Coronary artery (tissue), 2 donors: ENCODE measurements at places on chromosomes 4 and X.

- no peak for DNase-seq
These were observed 487.7 kb upstream of the INTU start for GRCh38 chr4:127145006-127145540.

DNA sequence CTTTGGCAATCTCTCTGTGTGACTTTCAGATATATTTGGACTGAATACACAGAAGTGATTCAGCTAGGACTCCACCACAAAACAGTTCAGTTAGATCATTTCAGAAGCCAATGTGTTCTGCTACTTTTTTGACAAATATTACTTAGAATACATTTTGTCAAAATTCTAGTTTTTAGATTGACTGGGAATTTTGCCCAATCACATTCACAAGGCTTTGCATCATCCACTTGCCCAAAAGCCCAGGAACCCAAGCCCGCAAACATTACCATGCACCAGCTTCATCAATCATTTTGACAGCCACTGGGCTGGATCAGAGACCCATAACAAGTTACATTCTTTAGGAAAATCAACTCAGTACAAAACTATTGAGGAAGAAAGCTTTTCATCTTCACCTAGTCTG is 256.6 kb upstream of the NDST3 start:
- no peak for DNase-seq

DNA sequence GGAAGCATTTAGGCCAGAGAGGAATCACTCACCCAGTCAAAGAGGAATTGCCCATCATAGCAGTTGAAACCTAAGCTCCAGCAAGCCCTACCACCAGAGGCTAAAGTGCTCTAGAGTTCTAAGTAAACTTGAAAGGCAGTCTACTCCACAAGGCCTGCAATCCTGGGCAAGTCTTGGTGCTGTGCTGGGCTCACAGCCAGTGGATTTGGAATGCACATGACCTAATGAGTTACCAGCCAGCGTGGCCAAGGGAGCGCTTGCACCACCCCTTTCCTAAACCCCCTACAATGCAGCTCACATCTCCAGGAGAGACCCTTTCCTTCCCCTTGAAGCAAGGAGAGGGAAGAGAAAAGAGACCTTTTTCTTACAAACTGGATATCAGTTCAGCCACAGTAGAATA is 445.7 kb downstream of the GASK1B start:
- DNase-seq: no peak

DNA sequence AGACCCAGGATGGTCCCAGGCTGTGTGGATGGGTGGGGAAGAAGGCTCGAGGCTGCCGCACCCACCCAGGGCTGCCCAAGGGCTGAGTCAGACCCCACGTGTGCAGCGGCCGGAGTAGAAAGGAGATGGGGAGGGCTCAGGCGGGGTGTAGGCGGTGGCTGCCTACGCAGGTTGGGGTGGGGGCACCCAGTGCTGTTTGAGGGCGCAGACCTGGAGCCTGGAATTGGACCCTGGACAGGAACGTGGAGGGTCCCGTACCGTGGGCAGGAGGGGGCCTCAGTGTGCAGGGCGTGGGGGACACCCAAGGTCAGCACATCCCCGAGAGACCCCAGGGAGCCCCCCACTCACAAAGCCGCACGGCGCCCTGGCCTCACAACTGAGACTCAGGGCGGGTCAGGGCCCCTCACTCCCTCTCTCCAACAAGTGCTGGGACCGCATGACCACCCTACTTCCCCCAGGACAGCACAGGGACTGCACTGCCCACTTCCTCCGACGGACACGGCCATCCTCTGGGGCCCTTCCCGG is 79.9 kb downstream of the FAM53A start:
- no peak for DNase-seq

DNA sequence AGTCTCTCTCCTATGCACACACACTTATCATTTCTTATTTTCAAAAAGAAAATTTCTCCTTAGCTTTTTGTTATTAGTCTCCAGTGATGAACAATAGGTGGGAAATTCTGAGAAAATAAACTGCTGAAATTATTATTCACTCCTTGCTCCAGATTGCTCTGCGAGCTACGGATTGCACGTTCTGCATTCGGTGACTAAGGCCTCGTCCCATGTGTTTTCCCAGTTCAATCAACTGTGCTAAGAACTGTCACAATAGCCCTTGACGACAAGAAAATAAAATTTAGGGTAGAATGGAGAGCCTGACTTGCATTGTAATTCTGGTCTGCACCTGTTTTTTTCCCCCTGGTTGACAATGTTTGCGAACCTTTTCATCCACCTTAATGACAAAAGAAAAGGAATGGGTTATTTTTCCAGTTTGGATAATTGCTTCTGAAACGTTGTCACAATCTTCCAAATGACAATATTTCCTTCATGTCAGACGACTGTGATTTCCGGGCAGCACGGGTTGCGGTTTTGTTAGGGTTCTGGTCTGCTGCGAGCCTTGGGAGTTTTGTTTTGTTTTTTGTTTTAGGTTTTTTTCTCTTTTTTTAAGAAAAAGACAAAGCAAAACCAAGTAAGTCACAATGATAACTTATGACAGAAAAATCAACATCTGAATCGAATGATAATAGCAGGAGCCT is 124.5 kb upstream of the NOCT start:
- DNase-seq: no peak

GRCh38 chr4:123593655-123594054 is 197.1 kb downstream of the SPRY1 start:
- no peak for DNase-seq

- DNase-seq: no peak
These were observed 114.4 kb downstream of the AASDH start for GRCh38 chr4:56272927-56273326.

DNA sequence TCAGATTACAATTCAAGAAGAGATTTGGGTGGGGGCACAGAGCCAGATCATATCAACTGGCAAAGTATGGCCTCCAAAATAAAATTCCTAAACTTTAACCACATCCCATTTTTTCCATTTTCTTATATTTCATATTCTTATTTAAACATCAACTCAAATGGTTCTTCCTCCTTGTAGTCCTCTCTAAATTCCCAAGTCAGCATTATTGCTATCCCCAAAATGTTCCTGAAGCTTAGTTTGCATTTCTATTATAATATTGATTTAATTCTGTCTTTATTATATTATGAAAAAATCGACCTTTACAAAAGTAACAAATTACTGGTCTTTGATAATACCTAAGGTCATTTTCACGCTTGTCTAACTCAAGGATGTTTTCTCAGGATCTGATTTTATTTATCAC is 67.5 kb downstream of the NPY1R start:
- DNase-seq: no peak

- no peak for DNase-seq
These were observed 106.0 kb upstream of the GRXCR1 start for GRCh38 chr4:42786350-42787078.

DNA sequence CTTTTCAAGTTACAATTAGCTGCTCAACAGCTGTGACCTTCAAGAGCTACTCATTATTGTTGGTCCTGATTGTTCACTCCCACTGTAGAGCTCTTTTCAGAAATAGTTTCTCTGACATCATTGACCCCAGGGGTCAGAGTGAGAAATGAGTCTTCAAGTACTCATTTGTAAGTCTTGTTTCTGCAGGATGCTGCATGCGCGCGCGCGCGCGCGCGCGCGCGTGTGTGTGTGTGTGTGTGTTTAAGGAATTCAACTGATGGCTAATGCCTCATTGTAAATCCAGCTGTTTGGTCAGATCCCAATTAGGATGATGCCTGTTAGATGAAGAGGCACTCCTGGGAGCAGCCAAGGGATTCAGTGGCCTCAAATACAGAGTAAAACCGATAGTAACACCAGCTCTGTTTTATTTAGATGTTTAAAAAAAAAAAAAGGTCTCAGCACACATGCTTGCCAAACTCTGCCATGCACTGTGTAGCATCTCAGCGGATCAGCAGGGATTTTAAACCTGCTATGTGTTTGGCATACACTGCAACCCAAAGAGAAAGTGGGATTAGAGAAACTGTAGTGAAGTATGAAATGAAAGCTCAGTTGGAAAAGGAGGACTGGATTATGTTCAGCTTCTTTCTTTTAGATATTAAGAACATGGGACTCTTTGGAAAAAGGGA is 332.3 kb downstream of the ADGRL3 start:
- no peak for DNase-seq

GRCh38 chr4:94466923-94467322 is 15.2 kb downstream of the PDLIM5 start:
- no peak for DNase-seq

DNA sequence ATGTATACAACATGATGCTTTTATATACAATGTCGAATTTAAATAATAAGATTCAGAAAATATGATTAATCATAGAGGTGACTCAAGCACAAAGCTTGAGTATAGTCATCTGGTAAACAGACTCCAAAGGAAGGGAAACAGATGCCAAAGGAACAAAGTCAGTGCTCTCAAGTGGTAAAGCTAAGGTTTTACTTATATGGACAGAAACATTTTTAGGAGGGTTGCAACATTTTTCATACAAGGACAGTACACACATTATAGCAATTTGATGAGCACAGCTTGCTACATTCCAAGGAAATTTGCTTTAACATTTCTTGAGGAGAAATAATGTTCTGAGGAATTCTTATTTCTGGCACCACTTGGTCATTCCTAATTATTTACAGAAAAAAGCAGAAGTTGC is 333.4 kb upstream of the AADAT start:
- DNase-seq: no peak

DNA sequence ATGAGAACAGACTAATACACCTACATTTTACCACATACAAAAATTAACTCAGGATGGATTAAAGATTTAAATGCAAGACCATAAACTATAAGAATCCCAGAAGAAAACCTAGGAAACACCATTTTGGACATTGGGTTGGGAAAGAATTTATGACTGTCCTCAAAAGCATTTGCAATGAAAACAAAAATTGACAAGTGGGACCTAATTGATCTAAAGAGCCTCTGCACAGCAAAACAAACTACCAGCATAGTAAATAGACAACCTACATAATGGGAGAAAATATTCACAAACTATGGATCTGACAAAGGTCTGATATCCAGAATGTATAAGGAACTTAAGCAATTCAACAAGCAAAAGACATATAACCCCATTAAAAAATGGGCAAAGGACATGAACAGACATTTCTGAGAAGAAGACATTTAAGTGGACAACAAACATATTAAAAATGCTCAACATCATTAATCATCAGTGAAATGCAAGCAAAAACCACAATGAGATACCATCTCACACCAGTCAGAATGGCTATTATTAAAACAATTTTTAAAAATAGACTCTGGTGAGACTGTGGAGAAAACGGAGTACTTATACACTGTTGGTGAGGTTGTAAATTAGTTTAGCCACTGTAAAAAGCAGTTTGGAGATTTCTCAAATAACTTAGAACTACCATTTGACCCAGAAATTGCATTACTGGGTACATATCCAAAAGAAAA is 221.7 kb upstream of the DIPK2B start:
- DNase-seq: no peak

DNA sequence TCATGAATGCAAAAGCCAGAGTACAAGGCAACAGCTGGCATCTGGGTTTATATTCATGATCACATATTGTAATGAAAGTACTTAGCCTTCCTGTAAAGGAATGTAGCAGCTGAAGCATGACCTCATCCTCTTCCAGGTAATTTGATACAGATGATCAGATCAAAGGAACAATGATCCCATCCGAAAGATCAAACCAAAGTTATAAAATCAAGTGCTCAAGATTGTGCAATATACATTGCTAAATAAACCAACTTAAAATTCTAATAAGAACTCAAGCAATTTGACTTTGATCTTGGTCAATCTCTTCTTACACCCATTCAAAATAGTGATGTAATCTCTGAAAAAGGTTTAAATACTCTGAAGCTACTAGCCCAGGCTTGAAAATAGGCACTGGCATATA is 113.1 kb upstream of the INPP4B start:
- DNase-seq: no peak

- DNase-seq: no peak
These were observed 87.6 kb downstream of the GBA3 start for GRCh38 chr4:22780317-22780716.

DNA sequence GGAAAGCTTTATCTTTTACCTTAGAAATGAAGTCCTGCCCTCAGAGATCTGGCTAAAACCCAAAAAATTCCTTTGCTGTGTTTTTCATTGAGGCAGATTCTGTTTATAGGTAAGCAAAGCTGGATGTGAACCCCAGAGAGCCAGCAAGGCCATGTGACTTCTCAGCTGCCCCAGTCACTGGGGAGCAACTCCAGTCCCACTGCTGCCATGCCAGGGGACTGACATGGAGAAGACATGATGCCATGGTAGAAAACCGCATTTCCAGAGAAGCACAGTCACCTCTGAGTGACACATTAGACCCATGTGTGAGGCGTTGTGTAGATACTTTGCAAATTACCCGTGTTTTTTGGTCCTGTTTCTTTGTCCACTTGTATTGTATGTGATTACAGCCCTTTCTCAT is 45.4 kb downstream of the PTTG2 start:
- DNase-seq: no peak

GRCh38 chr4:35548921-35549320 is 695.4 kb downstream of the ARAP2 start:
- DNase-seq: no peak

GRCh38 chr4:173505924-173506518 is 24.0 kb downstream of the HAND2 start:
- DNase-seq: no peak

DNA sequence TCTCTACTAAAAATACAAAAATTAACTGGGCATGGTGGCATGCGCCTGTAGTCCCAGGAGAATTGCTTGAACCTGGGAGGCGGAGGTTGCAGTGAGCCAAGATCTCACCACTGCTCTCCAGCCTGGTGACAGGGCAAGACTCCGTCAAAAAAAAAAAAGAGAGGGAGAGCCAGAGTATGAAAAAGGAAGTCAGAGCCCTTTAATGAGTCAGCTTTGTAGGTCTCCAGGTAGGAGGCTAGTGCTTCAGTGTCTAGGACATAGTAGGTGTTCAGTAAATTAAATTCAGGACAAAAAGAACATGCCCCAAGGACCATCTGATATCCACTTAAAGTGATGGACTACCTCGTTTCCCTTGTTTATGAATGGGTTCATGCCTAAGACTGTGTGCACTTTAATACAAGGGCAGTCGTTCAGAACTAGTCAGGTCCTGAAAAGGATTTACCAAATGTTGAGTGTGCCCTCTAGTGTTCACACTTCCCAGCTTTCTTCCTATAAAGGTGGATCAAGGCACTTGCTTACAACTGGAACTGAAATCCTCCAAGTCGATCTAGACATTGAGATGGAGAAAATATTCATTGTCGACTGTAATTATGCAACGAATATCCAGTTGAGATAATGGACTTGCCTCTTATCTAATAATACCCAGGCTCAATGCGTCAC is 29.0 kb downstream of the F9 start:
- no peak for DNase-seq

- no peak for DNase-seq
These were observed 65.0 kb downstream of the MAPK10 start for GRCh38 chr4:86294883-86295282.

- no peak for DNase-seq
These were observed 348.4 kb upstream of the FAT1 start for GRCh38 chr4:187071946-187072600.

- DNase-seq: no peak
These were observed 65.0 kb upstream of the SEC24B start for GRCh38 chr4:109368661-109369060.

- DNase-seq: no peak
These were observed 182.8 kb downstream of the PDGFC start for GRCh38 chr4:156788782-156789181.

GRCh38 chr4:37687194-37687562 is 1.0 kb upstream of the RELL1 start:
- no peak for DNase-seq

- DNase-seq: no peak
These were observed 26.6 kb upstream of the CD99 start for GRCh38 chrX:2664502-2664901.

- no peak for DNase-seq
These were observed 530.3 kb downstream of the EPHA5 start for GRCh38 chr4:65139998-65140397.

GRCh38 chrX:13791145-13791544 is 25.7 kb downstream of the GPM6B start:
- DNase-seq: no peak

GRCh38 chr4:62410371-62411003 is 1210.4 kb downstream of the ADGRL3 start:
- DNase-seq: no peak
